Foreskin keratinocyte (primary cell): ENCODE measurements at places on chromosomes 11 and 22. TPM values are rescaled to one million over a fixed set of nuclear protein-coding genes. Genes with fewer than 3 reads are reported as not detected.

Gene FGF3
- total RNA-seq, result not detected in 2 replicates

Gene GGTLC3
- total RNA-seq, result not detected in 2 replicates

Gene TLCD5
- total RNA-seq, result 2.7 and 3.4 TPM in 2 replicates

Gene MS4A6E
- total RNA-seq, result not detected in 2 replicates

Gene ACAT1
- total RNA-seq, result 48.3 and 53.3 TPM in 2 replicates

Gene ZNRF3
- total RNA-seq, result 5.9 and 6.7 TPM in 2 replicates

Gene LGALS12
- not detected in 2 replicates for total RNA-seq
